ENCODE measurements at places on chromosomes 16 and 17.

DNA sequence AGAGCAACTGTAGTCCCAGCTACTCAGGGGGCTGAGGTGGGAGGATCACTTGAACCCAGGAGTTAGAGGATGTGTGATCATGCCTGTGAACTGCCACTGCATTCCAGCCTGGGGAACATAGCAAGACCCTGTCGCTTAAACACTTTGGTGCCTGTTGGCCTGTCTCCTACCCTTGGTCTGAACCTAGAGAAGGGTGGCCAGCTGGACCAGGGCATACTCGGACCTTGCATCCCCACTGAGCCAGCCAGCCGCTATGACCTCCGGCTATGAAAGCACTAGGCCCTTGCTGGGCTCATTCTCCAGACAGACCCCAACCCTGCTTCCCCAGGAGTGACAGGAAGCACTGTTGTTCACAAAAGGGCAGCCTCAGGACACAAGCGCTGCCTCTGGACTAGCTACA is 4.6 kb downstream of the IFT20 start:
- no peak for DNase-seq

GRCh38 chr17:80513201-80513600 is 31.4 kb upstream of the RPTOR start:
- no peak for DNase-seq

DNA sequence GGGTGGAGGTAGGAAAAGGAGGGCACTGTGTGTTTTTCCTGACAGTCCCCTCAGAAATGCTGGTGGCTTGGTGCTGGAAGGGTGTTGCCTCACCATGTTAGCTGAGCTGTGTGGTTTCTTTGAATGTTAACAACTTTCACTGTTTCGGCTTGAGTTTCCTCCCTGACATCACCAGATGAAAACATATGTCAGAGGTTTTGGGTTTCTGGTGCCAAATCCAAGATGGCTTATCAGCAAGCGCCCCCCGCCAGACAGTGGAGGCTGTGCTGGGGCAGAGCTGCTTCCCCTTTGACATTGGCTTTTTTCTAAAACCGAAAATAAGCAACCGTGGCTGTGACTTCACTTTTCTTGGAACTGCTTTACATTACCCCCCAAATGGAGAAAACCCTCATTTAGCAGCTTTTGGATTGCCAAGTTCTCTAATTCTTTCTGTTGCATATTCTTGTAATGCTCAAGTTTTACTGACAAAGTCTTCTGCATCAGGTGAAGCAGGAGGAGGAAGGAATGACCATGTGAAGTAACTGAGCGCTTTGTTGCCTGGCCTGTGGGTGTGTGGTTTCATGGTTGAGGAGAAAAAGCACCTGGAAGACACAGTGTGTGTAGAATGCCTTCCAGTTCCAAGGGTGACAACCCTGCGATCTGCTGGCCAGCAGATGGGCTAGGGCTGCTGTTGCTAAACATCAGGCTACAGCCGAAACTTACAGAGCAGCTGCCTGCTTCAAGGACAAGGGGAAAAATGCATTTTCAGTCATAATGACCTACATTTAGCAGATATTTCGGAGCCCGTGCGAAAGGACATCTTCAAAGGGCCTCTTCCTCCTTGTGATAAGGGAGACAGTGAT is 9.7 kb downstream of the RMI2 start:
- DNase-seq = peak; percentile 46

DNA sequence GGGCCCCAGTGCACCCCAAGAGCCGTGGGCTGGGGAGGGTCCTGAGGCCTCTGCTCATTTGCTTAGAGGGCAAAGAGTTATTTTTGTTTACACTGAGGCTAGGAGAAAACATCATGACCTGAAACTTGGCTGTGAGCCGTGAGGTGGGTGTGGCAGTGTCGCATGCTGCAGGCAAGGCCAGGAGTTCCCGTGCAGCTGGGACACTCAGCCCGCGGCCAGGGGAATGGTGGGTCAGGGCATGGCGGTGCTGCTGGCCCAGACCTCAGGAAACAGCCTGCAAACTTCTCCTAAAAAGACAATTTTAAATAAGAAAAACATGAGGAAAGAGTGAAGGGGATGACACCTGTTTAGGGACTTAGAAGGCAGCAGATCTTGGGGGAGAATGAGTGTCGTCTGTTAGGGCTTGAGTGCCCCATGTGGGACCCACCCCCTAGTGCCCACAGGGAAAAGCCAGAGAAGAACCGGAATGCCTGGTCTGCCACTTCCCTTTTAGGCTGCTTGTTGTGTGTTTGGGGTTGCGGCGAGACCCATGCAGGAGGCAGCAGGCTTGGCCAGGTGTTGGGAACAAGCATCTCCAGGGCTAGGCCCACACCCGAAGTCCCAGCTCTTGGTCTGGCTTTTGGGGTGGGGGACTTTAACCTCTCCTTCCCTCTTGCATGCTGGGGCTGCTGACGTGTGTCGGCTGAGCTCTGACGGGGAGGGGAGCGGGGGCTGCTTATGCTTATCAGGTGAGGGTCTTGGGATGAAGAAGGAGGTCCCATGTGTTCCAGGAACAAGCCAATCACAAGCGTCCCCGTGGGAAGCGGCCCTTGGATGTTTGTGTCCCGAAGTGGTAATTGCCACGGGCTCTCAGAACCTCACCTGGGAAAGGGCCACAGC is 80.9 kb upstream of the GNG13 start:
- no peak for DNase-seq

- DNase-seq = no peak
These were observed 2.5 kb downstream of the EIF1 start for GRCh38 chr17:41691031-41691777.

- no peak for DNase-seq
These were observed 85.4 kb downstream of the GAS7 start for GRCh38 chr17:10112962-10113361.

- DNase-seq = no peak
These were observed 12.5 kb downstream of the TMIGD1 start for GRCh38 chr17:30321314-30321713.

- DNase-seq = no peak
These were observed 339 bp downstream of the N4BP1 start for GRCh38 chr16:48609652-48610029.

DNA sequence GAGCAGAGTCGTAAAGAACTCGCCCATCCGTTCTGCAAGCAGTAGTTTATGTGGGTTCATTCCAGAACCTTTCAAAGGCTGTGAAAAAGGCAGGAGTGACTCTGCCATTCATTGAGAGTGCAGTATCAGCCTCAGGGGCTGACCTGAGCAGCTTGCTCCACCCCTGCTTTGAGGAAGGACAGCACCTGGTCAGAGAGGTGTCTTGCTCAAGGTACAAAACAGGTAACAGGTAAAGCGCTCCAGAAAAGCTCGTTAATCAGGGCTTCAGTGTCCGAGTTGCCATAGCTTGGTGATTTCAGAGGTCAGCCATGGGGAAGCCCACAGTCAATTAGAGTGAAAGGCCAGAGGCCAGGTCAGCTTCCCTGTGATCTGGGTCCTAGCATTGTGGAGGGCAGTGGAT is 251.1 kb downstream of the ABCC12 start:
- no peak for DNase-seq

- DNase-seq = no peak
These were observed 74.7 kb downstream of the KLHDC4 start for GRCh38 chr16:87690911-87691685.

- DNase-seq = peak; percentile 33
These were observed 749 bp upstream of the MC1R start for GRCh38 chr16:89917773-89918452.

Measured in activated T-cell treated with anti-CD3 and anti-CD28 coated beads for 4 hours (primary cell).